ENCODE measurements at places on chromosomes 11 and 22. TPM values are rescaled to one million over a fixed set of nuclear protein-coding genes. Genes with fewer than 3 reads are reported as not detected.
A peak's percentile ranks its signal among the peaks of the same experiment; 100 is the strongest.

FGF3 gene
- total RNA-seq: not detected

DNA sequence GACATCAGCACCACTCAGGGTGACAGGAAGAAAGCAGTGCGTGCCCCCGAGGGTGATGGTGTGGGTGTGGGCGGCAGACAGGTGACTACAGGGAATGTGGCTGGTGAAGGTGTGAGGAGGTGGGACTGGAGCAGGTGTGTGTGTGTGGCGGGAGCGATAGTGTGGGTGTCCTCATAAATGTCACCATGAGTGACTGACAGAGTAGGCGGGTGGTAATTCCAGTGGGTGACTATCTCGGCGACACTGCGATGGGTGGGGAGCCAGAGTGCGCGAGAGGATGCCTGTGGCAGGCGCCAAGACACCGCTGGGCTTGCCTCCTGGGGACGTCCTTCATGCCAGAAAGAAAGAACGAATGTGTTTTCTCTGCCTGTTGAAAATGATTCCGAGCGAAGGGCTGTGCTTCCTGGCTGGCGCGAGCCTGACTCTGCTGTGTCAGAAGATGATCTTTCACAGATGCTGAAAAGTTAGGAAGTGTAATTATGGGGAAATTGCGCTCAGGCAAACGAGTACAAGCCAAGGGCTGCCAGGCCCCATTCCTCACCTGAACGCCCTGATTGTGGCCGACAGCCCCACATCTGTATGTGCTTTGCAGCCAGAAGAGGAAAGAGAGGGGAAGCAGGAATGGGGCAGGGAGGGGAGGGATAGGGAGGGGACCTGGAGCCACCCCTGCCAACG is 98.8 kb upstream of the CD82 start:
- DNase-seq: no peak

HIRA gene
- 11.7 TPM for total RNA-seq

PTGDR2 gene
- total RNA-seq: 0.10 TPM

GRCh38 chr11:108117746-108118371 is 3.5 kb upstream of the ACAT1 start:
- DNase-seq: peak; percentile 20

PAAF1 gene
- total RNA-seq: 12.7 TPM

DNA sequence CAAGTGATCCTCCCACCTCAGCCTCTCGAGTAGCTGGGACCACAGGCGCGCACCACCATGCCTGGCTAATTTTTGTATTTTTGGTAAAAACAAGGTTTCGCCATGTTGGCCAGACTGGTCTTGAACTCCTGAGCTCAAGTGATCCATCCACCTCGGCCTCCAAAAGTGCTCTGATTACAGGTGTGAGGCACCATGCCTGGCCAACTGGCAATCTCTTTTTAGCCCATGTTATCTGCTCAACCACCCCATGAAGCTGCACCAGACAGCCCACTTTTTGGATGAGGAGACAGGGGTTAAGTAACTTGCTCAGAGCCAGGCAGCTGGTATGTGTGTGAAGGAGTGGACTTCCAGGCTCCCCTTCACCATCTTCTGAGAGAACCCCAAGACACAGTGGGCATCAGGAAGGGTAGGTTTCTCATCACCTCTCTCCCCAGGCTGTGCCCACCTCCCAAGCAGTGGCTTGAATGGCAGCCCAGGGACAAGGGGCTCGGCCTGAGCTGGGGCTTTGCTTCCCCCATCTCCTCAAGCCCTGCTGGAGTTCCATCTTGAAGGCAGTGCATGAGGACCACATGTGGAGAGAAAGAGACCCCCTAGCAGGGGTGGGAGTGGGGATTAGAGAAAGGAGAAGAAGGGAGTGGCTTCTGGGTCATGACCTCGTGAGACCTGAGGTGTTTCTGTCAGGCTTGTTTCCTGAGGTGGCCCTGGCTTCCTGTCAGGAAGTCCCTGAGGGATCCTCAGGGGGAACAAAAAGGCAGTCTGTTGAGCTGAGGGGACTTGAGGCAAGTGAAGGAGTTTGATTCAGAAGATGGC is 87.5 kb upstream of the PARVA start:
- DNase-seq: no peak

GRCh38 chr11:131841028-131841427 is 470.6 kb downstream of the NTM start:
- DNase-seq: no peak

GRCh38 chr11:12671370-12671769 is 2.9 kb upstream of the TEAD1 start:
- DNase-seq: no peak

NEAT1 gene
- total RNA-seq: 20.6 TPM

- no peak for DNase-seq
Observed at GRCh38 chr11:15119826-15120225, 5.1 kb downstream of the INSC start.

- DNase-seq: no peak
Observed at GRCh38 chr11:36427079-36427478, 83.0 kb downstream of the TRAF6 start.

DNA sequence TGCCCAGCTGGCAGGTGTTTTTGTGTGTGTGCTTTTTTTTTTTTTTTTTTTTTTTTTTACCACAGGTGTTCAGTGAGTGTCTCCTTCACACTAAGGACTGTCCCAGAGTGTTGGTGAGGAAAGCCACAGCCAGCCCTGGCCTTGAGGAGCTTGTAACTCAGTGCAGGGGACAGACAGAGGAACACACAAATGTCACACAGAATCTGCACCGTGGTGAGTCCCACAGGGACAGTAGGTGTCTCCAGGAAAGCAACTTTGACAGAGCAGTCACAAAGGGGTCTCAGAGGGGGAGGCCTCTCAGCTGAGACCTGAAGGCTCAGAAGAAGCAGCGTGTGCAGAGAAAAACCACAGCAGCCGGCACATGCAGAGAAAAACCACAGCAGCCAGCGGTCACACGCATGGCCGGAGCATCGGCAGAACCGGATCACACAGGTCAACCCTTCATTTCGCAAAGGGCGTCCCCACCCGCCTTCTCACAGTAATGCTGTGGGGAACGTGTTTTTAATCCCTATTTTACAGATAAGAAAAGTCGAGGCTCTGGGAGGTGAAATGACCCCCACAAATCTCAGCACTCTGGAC is 101.7 kb upstream of the PRR5 start:
- no peak for DNase-seq

CASP5 gene
- total RNA-seq: not detected

DNA sequence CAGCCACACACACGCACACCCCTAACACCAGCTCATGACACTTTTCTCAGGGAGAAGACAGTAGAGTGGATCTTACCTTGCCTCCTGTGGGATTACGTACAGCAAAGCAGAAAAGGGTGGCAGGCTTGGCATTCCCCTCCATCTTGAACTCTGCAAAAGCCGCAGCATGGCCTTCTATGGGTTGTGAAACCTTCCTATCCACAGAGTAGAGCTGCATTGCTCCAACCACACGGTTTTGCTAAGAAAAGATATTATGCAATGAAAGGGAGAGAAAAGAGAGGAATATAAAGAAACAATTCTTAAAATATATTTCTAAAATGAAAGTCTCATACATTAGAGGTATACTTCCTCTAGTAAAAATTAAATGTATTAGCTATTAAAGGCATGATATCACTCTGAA is 48.8 kb downstream of the CLTCL1 start:
- no peak for DNase-seq

- DNase-seq: no peak
Observed at GRCh38 chr11:44533921-44534711, 31.3 kb upstream of the CD82 start.

FOLR1 gene
- 0.50 TPM for total RNA-seq

DNA sequence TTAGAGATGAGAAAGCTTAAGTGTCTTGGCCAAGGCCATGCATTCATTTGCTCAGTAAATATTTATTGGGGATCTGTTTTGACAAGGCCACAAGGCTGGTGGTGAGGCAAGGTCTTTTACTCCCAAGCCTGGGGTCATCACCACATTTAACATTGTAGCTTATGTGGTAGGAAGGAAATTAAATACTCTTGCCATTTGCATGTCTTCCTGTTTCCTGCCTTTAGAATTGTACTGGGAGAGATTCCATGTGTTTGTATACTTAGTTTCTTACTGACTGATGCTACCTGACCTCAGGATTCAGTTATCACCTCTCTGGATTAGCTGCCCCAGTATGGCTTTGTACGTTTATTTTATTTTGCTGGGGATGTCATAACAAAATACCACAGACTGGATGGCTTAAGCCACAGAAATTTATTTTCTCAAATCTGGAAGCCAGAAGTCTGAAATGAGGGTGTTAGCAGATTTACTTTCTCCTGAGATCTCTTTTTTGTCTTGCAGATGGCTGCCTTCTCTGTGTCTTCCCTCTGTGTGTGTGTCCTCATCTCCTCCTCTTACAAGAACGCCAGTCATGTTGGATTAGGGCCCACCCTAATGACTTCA is 44.8 kb downstream of the SPECC1L start:
- DNase-seq: no peak

DNA sequence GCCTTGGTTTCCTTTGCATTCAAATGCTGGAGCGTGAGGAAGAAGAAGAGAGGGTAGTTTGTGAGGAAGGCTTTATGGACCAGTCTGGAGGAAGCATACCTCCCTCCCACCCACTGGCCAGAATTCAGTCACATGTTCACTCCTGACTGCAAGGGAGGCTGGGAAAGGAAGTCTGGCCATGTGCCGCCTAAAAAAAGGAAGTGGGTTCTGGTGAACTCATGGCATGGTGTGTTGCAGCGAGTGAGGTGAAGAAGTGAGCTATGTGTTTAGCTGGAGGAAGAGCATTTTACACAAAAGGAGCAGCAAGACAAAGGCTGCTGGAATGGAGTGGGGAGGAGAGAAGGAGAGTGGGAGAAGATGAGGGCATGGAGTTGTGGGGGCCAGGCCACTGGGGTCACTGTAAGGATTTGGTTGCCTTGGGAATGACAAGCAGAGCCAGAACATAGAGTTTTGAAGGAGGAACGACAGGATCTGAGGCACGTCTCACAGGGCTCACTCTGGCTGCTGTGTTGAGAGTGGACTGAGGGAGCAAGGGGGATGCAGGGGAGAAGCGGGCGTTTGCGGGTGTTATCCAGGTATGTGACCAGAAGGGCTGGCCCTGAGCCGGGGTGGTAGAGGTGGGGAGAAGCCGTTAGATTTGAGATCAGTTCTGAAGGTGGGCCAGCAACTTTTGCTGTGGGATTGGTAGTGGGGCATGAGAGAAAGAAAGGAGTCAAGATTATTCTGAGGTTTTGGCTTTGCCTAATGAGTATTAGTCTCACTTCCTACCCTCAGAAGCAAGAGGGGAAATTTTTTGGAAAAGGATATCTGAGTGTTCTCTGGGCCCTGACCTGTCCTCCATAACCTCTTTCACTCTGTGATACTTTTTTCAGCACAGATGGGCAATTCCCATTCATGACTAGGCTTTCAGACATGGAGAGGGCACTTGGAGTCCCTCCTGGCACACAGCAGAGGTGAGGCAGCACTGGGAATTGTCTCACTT is 26.4 kb downstream of the BMAL1 start:
- no peak for DNase-seq

APOL4 gene
- total RNA-seq: not detected

C1QTNF5 gene
- not detected for total RNA-seq

DNA sequence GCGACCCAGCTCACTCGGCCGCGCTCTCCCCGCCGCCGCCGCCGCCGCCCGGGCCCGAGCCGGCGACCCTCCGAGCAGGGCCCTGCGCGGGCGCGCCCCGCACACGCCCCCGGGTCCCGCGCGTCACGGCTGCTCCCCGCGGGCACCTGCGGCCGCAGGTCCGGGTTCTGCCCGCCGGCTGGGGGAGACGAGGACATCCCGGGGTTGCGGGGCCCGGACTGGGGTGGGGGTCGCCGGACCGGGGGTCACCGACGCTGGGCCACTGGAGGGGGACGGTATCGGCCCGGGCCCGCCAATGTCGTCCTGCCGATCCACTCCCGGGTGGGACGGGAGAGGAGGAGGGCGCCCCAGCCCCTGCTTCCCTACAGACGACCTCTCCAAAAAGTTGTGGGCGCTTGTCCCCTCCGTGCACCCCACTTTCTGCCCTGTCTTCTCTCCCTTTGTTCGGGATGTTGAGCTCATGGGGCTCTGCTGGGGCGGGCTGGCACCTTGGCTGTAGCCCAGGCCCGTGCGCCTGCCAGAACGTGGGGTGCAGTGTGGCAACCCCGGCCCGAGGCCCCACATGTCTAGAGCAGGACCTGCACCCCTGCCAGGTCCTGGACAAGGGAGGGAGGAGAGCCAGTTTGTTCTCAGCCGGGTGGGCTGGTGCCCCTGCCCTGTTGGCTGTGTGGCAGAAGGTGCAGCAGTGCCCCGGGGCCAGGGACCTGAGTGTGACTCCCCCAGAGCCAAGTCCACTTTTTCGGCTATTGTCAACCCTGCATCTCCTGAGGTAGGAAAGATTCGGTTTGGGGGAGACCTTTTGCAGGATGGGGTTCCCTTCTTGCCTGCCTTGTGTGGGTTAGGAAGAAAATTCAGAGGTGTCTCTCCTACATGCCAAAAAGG is 40.2 kb upstream of the CELSR1 start:
- DNase-seq: no peak

GRCh38 chr11:65150509-65151299 is 16.4 kb upstream of the SYVN1 start:
- DNase-seq: peak; percentile 94

HTR3B gene
- not detected for total RNA-seq

DNA sequence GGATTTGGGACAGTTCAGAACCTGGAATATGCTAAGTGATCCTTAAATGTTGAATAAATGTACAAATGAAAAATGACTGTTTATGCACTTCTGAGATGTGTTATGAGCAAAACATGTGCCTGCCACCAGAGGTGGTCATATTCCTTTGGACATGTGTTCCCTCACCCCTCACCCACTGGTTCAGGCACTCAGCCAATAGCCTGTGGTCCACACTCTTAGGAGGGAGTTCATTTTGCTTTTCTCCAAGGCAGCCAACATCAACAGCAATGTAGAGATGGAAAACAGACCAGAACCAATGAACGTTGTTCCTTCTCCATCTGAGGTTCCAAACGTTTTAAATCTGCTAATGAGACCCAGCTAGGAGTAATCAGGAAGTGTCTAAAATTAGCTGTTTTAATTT is 44.0 kb downstream of the RPUSD4 start:
- DNase-seq: no peak

C11orf86 gene
- total RNA-seq: not detected

OR2AT4 gene
- total RNA-seq: 0.02 TPM

POU2AF3 gene
- not detected for total RNA-seq

GRCh38 chr11:96357794-96358193 is 14.8 kb upstream of the MAML2 start:
- no peak for DNase-seq

C11orf68 gene
- total RNA-seq: 22.2 TPM

- DNase-seq: no peak
Observed at GRCh38 chr11:17179970-17180369, 27.8 kb downstream of the PIK3C2A start.

GRCh38 chr11:107821199-107821927 is 37.2 kb downstream of the SLC35F2 start:
- DNase-seq: no peak

C1QTNF4 gene
- not detected for total RNA-seq
